ENCODE measurements at places on chromosomes 5 and 9.

DNA sequence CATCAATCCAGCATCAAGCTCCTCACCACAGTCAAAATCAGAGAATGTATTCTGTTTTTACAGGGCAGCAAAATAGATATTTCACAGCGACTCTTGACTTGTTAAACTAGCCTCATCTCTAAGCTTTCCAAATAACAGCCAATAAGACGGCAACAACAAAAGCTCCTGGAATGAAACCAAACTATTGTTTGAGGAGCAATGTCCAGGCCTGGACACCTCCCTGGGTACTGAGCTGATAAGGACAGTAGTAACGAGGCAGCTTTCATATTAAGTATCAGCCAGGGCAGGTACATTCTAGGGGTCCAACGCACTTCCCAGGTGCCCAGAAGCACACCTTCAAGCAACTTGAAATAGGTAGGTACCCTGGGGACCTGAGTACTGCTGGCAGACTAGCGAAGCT is 260.3 kb downstream of the ENC1 start:
- no peak for DNase-seq

GRCh38 chr9:3343671-3344070 is 182.1 kb downstream of the RFX3 start:
- no peak for DNase-seq

- DNase-seq, result no peak
Measured at GRCh38 chr5:29642601-29643000, 1550.9 kb upstream of the CDH6 start.

- DNase-seq, result no peak
Measured at GRCh38 chr5:178203670-178204181, 607 bp upstream of the HNRNPAB start.

GRCh38 chr5:149584121-149584520 is 2.8 kb downstream of the ARHGEF37 start:
- no peak for DNase-seq

DNA sequence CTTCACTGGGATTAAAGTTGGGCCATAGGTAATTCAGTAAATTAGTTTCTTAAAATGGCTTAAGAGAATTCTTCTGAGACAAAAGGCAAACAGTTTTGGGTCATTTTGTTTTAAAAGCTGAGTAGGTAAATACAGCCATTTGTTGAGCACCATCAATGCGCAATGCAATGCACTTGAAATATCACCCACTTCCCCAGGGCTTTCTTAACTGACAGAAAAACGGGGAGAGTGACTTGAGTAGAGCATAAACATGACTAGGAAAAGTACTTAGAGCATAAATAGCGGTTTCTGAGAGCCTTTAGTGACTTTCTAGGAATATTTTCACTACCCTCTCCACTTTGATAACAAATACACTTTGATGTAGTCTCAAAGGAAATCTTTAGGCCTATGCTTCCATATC is 27.2 kb downstream of the MLANA start:
- DNase-seq, result no peak

All from mucosa of descending colon (tissue), 3 donors.